Activated CD4-positive, alpha-beta T cell treated with anti-CD3 and anti-CD28 coated beads, Interleukin-2, amount 10 ng/mL, durations not matched to agents 7 days and 5 days (primary cell): ENCODE measurements at places on chromosomes 1 and 21. TPM values are rescaled to one million over a fixed set of nuclear protein-coding genes. Genes with fewer than 3 reads are reported as not detected.
A peak's percentile ranks its signal among the peaks of the same experiment; 100 is the strongest.

- DNase-seq = no peak
- H3K4me3 ChIP-seq = peak overlapping the region; percentile 80
- H3K27me3 ChIP-seq = no peaks in the 10 kb centered on the region
- H3K27ac ChIP-seq = peak overlapping the region; percentile 89
- H3K36me3 ChIP-seq = peaks cover 34% of the 10 kb centered on the region
- peaks cover 64% of the 10 kb centered on the region for H3K4me1 ChIP-seq
These were observed 612 bp upstream of the CD52 start for GRCh38 chr1:26317146-26317545.

The NES gene
- total RNA-seq = not detected

DNA sequence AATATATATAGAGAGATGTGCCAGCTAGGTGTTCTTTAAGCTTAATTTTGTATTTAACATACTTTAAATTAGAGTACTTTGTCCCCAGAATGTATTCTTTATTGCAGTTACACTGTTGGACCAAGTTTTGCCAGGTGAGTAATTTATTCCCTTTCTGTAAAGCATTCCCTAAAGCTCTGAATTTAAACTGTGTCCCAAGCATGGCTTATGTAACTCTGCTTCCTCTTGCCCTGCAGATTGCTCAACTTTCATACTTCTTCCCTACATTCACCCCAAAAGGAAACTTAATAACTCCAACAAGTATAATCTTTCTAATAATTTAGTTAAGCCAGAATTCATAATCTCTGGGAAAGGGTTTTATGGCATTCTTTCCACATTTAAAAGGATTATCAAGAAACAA, 5.6 kb downstream of the LYPLAL1 start:
- H3K36me3 ChIP-seq = peaks cover 30% of the 10 kb centered on the region
- H3K27me3 ChIP-seq = no peaks in the 10 kb centered on the region
- DNase-seq = no peak
- H3K4me1 ChIP-seq = peaks cover 30% of the 10 kb centered on the region
- H3K4me3 ChIP-seq = no peak overlapping the region

The PNRC2 gene
- 186 TPM for total RNA-seq

DNA sequence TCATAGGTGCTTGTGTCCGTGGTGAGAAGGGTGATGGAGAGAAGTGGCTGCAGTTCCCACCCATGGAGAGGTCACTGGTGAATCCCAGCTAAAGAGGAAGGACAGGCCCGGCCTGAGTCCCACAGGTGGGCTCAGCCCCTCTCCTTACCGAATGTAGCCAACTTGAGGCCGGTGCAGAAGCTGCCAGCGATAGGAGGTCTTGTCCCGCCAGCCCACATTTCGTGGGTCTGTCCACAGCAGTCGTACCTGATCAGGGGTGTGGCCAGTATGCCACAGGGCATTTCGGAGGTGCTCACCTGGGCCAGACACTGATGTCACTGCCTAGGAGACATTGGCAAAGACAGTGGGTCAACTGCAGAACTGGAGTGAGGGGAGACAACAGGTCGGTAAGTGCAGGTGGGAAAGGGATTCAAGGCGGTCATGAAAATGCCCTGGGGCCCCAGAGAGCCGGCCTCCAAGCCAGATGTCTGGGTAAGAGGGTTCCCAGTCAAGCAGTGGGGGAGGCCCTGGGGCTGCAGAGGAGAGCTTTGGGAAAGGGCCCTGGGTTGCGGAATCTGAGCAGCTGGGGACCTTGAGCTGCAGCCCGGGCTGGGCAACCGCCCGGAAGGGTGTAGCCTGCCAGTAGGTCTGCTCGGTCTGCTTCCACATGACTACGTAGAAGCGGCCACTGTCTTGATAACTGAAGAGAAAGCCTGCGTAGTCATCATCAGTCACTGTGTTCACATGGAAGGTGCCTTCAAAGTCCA, 10.6 kb downstream of the THBS3 start:
- H3K4me1 ChIP-seq = peaks cover 35% of the 10 kb centered on the region
- no peak overlapping the region for H3K4me3 ChIP-seq
- no peak for DNase-seq

GRCh38 chr1:197178998-197179397, 32.5 kb upstream of the ASPM start:
- H3K27ac ChIP-seq = no peak overlapping the region

The LIPI gene
- total RNA-seq = not detected
